ENCODE measurements at places on chromosomes 16 and 17.

DNA sequence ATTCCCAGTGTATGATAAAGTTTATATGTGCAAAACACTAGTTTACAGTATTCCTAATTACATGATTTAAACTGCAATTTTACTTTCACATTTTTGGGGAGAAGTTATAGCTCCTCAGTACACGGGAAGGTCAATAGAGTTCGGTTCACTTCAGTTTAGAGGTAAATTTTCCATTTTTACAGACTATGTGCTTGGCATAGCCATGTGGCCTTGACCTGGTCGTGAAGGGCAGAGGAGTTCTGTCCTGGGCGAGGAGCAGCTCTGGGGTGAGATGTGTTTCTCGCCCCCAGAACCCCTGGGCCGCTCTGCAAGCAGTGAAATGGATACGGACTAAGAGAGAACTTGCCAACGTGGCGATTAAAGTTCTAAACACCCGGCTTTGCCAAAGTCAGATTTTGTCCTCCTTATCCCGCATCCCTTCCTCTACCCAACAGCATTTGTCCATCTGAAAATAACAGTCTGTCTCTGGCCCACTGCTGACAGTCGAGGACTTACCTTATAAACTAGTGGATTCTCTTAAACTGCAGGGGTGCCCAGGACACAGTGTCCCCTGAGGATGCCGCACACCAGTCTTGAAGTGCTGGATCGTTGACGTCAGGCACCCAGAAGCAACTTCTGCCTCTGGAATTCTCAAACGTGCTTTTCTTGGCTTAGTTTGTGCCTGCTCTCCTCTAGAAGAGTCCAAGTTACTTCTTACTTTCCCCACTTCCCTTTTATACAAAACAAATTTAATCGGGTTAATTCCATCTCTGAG is 1.5 kb upstream of the SIAH1 start:
- no peak for DNase-seq

DNA sequence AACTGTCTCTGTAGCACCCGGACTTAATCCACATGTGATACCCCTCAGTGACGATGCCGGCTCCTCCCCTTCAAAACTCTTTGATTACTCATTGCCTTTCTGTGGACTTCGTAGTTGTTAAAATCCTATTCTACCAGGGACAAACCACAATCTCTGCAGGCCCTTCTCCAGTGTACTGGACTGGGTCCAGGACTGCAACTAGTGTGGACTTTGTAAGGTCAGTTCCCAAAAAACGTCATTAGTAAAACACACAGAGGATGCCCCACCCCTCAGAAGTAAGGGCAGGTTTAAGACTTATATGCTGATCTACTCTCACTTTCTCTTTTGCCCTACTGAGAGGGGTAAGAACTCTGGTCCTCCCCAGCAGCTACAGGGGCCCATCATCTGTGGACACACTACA is 10.5 kb upstream of the NUDT7 start:
- no peak for DNase-seq

DNA sequence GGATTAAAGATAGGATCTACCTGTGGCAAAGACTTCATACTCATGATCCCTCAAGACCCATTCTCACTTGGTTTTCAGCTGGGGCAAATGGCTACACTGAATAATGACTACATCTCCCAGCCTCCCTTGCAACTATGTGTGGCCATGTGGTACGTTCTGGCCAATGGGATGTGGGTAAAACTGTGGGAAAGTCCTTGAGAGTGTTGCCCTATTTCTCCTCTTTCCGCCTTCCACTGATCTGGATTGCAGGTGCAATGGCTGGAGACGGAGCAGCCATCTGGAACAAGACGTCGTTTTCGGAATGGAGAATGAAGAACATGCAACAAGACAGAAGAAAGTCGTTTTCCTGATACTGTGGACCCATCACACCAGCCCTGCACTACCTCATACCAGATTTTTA is 48.5 kb downstream of the HAPSTR1 start:
- no peak for DNase-seq

DNA sequence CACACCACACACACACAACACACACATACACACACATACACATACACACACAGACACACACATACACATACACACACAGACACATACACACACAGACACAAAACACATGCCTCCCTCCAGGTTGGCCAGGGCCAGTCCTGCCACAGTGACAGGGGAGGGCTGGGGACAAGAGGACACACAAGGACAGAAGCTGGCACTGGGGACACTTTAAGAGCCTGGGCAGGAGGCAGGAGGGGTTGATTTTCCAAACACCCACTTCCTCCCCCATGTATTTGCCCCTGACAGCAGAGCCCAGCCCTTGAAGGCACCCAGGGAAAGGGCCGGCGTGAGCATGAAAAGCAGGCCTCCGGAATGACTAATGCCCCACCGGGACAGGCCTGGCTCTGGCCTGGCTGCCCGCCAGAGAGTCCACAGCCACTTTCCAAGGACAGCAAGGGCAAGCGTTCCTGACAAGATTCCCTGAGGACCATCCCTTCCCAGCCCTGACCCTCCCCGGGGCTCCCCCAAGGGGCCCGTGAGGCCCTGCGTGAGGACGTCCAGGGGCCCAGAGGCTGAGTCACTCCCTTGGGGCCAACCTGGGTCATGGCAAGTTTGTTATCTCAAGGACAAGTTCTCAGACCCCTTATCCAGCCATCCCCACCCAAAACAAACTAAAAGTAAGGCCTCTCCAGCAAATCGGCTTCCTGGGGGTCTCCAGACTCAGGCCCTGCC is 235.6 kb downstream of the ZNF423 start:
- peak; percentile 31 for DNase-seq

DNA sequence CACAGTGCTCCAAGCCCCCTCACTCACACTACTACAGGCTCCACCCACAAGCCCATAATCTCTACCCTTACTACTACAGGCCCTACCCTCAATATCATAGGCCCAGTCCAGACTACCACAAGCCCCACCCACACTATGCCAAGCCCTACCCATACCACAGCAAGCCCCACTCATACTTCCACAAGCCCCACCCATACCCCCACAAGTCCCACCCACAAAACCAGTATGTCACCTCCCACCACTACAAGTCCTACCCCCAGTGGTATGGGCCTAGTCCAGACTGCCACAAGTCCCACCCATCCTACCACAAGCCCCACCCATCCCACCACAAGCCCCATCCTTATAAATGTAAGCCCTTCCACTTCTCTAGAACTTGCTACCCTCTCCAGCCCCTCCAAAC is 13.8 kb downstream of the RIPOR1 start:
- DNase-seq, result no peak
